Thyroid gland (tissue), 4 donors: ENCODE measurements at places on chromosomes 5 and 9.
A peak's percentile ranks its signal among the peaks of the same experiment; 100 is the strongest.

GRCh38 chr9:14075218-14075617 is 238.7 kb downstream of the NFIB start:
- no peak for DNase-seq

- no peak for DNase-seq
These were observed at the start of gene PCDHA3 for GRCh38 chr5:140800816-140801493. Gene PCDHA3 (plus strand): TSS chr5:140801057.

- peak; percentile 18 for DNase-seq
These were observed 280.1 kb downstream of the FBXL17 start for GRCh38 chr5:108101821-108102220.

- DNase-seq: no peak
These were observed 245.5 kb downstream of the ARRDC3 start for GRCh38 chr5:91137647-91138046.

- DNase-seq: no peak
These were observed 13.4 kb upstream of the OR13C8 start for GRCh38 chr9:104555521-104555920.

- no peak for DNase-seq
These were observed 25.3 kb upstream of the SLC1A3 start for GRCh38 chr5:36581070-36581469.

DNA sequence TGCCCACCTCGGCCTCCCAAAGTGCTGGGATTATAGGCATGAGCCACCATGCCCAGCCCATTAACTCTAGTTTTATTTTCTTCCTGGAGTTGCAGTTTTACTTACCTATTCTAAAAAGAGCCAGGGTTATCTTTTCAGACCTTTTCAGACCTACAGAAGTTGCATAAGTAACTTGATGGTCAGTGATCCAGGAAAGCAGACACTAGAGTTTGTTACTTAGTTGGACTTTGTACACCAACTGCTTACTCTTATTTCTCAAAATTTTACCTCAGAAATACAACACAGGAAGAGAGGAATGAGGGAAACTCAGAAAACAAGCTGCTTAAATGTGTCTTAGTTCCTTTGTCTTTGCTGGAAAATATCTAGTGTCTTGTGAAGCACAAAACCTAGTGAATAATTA is 25.4 kb downstream of the RAD23B start:
- DNase-seq: no peak
